ENCODE measurements at places on chromosomes 13 and 19. TPM values are rescaled to one million over a fixed set of nuclear protein-coding genes. Genes with fewer than 3 reads are reported as not detected.

DNA sequence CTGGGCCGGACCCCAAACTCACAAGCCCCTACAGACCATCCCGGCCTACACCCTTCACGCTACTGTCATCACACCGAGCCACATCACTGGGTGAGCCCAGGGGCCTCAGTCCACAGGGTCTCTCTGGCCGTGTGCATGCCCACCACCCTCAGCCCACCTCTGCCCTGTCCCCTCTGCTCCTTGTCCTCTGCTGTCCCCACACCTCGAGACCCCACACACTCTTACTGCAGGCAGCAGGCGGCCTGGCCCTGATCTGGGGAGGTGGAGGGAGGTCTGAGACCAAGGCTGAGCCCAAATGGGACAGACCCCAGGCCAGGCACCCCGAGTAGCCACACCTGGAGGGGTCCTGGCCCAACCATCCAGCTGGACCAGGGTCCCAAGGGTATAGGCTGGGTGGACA, 35.2 kb downstream of the PEPD start:
- H3K4me1 ChIP-seq: no peaks in the 10 kb centered on the region
- no peak overlapping the region for H3K4me3 ChIP-seq
- H3K27me3 ChIP-seq: no peaks in the 10 kb centered on the region
- no peak for DNase-seq
- H3K27ac ChIP-seq: no peak overlapping the region
- peaks cover 10% of the 10 kb centered on the region for H3K36me3 ChIP-seq

- no peak overlapping the region for H3K4me3 ChIP-seq
- no peak for DNase-seq
- no peaks in the 10 kb centered on the region for H3K27me3 ChIP-seq
- H3K27ac ChIP-seq: no peak overlapping the region
- peaks cover 73% of the 10 kb centered on the region for H3K4me1 ChIP-seq
- H3K36me3 ChIP-seq: peaks cover 22% of the 10 kb centered on the region
Measured at GRCh38 chr19:1945899-1946298, 4.9 kb downstream of the CSNK1G2 start.

HPN gene
- total RNA-seq: not detected

DNA sequence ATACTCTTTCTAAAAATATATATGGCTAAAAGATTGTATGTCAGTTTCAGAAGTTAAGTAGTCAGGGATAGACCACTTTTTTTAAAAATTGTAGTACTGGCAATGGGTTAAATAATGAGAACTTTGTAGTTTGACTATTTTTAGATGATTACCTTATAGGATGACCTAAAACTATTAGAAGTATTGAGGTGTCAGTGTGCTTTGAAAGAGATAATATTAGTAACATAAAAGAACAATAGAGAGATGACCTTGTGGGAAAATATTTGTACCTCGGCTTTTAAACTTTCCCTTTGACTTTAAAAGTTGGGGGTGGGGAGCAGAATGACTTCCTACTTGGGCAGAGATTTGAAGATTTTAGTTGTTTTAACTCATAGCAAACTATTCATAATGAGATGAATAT, 48.3 kb downstream of the SLAIN1 start:
- H3K4me1 ChIP-seq: no peaks in the 10 kb centered on the region
- peaks cover 19% of the 10 kb centered on the region for H3K36me3 ChIP-seq
- no peak for DNase-seq
- no peak overlapping the region for H3K27ac ChIP-seq

PLIN4 gene
- not detected for total RNA-seq

Measured in CD4-positive, alpha-beta T cell (primary cell).